ENCODE measurements at places on chromosomes 11 and 22.
A peak's percentile ranks its signal among the peaks of the same experiment; 100 is the strongest.

DNA sequence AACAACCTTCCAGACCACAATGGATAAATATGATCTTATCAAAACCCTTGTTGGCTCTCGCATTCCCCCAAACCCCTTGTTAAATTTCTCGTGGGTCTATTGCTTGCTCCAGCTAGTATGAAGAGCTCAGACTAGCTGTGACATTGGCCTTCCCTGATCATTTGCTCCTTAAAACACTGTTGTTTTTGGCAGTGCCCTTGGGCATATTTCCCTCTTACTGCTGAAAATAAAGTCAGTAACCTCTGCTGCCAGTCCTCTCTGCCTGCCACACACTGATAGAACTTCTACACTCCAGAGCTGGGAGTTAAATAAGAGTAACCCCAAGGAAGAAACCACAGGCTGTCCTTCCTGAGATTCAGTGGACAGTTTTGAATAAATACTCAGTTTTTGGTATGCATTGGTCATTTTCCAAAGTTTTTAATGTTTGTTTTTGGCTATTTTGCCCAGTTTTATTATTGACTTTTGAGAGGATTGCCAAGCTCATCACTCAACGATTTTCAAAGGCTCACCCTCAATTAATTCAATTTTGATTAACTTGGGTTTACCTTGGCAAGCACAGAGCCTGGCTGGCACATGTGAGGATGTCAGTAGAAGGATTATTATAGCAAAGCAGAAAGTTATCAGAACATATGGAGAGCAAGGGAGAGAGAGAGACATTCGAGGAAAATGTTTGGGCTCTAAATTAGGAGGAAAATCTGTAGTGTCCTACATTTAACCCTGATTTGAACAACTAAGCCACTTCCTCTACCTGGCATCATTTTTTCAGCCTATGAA, 84.3 kb upstream of the SYN3 start:
- DNase-seq = no peak

DNA sequence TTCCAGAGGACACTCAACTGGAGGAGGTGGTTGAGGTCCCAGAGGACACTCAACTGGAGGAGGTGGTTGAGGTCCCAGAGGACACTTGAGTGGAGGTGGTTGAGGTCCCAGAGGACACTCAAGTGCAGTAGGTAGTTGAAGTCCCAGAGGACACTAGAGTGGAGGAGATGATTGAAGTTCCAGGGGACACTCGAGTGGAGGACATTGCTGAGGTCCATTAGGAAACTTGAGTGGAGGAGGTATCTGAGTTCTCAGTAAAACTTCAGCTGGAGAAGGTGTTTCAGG, 39.7 kb downstream of the ZNF195 start:
- DNase-seq = no peak

DNA sequence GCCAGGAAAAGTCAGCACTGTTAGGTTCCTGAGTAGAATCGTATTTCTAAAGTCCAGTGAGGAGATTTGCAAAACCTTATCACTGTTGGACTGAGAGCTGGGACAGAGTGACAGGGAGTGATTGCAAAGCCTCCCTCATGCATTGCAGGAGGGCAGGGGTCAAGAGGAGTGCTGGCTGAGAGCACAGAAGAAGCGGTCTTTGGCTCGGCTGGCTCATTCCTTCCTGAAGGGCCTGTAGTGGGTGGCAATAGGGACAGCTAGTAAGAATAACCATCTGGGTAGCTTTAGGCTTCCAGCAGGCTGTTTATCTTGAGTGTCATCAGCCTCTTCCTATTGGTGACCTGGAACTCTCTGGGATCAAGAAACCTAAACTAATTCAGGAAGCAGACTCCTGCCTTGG, 53.4 kb downstream of the CD44 start:
- DNase-seq = no peak

- DNase-seq = no peak
These were observed 8.5 kb downstream of the TIMP3 start for GRCh38 chr22:32809786-32810554.

DNA sequence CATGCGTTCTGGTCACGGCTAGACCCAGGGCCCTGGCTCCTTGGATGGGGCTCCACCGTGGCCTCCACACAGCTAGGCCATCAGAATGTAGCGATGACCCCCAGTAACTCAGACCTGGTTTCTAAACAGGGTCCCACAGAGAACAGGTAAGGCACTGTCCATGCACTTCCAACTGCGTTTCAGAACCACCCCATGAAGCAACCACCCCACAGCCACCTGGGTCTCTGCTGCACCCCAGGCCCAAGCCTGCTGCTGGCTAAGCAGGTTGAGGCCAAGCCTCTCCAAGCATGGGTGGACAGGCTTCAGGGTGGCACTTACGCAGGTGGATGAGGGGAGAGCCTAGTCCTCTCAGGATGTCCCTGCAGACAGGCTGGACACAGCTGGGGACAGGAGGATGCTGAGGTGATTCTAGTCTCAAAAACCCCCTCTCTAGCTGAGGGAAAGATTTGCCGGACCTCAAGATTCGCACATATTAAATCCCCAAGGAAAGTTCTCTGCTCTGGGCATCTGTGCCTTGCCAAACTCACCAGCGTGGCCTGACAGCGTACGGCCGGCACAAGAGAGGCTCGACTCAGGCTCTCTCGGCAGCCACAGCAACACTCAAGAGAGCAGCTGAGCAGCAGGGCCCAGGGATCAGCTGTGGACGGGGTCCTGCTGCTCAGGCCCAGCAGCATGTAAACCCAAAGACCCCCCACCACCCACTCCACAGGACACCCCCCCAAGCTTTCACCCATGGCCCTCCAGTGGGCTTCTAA, 141.6 kb downstream of the CRYBB2 start:
- DNase-seq = no peak

DNA sequence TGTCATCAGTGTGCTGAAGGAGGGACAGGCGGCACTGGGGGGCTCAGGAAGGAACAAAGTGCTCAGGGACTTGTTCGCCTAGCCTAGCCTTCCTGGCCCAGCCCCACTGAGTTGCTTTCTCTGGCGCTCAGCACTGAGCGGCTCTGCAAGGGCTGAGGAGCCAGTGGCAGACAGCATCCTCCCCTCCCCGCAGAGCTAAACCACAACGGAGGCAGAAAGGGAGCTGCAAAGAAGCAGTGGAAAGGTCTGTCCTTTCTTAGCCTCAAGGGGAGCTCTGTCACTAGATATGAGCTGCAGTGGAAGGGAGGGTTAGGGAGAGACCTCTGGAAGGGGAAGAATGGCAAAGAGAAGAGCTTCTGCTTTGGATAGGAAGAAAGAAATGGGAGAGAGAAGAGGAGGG, 89.7 kb upstream of the PHOX2A start:
- no peak for DNase-seq

DNA sequence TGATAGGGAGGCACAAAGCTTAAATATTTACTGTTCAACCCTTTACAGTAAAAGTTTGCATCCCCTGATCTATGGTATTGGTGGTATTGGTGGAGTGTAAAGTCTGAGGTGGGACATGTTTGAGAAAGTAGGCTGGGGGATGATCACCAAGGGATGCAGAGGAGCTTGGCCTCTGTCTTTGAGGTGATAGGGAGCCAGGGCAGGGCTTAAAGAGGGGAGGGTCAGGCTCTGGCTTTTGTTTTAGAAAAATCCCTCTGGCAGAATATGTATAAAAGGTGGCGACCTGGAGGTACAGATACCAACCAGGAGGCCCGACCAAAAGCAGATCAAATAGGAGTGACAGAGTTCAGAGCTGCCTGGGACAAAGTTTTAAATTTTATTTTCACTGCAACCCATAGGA, 59.0 kb downstream of the SWAP70 start:
- no peak for DNase-seq

GRCh38 chr11:114987186-114987760, 308.9 kb downstream of the NXPE2 start:
- DNase-seq = no peak

GRCh38 chr22:33426451-33426850, 368.3 kb upstream of the SYN3 start:
- DNase-seq = no peak

- DNase-seq = peak; percentile 39
These were observed 72.0 kb downstream of the SYN3 start for GRCh38 chr22:32985899-32986765.

DNA sequence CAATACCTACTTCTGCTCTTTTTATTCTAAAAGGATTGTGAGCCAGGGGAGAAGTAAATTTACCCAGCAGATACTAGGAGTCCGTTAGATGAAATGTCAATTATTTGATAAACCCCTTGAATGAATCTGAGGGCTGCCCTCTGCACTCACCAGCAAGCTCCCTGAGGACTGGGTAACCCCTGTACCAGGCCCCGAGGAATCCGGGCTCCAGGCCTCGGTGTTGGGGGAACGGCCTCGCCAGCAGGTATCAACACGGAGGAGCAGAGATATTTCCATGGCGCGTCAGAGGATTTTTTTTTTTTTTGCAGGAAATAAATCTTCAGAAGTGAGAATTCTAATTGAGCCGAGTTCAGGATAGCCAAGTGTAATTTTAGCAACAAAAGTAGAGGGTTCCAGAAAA, 1408.8 kb downstream of the BRD1 start:
- DNase-seq = no peak

- DNase-seq = no peak
These were observed 96.1 kb downstream of the MAML2 start for GRCh38 chr11:96246718-96247552.

DNA sequence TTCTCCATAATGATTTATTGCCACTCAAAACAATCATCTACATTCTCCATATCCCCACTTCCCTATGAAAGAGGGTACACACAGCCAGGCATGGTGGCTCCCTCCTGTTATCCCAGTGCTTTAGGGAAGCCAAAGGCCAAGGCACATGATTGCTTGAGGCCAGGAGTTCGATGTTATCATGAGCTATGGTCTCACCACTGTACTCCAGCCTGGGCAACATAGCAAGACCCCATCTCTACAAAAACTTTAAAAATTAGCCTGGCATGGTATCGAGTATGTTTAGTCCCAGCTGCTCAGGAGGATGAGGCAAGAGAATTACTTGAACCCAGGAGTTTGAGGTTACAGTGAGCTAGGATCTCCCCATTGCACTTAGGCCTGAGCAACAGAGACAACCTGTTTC, 6.0 kb downstream of the HPS5 start:
- DNase-seq = no peak

GRCh38 chr11:62853279-62853965, 14.0 kb upstream of the WDR74 start:
- DNase-seq = no peak

DNA sequence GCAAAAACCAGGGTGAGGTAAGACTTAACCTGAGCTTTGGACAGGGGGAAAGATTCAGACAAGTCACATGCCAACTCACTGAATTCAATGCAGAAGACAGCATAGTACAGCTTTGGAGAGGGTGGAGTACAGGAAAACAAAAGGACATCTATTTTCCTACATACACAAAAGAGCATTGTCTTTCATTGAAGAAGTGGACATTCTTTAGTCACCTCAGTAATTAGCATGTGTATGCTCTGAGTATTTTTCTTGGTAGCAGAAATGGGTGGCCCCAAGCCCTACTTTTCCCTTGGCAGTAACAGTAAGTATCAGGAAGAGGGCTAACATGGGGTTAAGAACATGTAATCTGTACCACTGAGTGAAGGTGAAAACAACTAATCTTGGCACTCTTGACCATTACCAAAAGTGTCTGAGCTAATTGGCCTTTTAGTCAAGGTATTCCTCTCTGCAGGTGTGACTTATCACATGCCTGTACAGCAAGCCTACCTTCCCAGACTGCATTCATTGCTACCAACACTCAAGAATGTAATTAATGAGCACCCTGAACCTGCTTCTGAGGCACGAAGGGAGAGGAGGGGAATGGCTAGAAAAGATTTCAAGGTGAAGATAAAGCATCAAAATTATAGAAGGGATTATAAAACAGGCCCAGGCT, 33.9 kb downstream of the SYTL2 start:
- no peak for DNase-seq

DNA sequence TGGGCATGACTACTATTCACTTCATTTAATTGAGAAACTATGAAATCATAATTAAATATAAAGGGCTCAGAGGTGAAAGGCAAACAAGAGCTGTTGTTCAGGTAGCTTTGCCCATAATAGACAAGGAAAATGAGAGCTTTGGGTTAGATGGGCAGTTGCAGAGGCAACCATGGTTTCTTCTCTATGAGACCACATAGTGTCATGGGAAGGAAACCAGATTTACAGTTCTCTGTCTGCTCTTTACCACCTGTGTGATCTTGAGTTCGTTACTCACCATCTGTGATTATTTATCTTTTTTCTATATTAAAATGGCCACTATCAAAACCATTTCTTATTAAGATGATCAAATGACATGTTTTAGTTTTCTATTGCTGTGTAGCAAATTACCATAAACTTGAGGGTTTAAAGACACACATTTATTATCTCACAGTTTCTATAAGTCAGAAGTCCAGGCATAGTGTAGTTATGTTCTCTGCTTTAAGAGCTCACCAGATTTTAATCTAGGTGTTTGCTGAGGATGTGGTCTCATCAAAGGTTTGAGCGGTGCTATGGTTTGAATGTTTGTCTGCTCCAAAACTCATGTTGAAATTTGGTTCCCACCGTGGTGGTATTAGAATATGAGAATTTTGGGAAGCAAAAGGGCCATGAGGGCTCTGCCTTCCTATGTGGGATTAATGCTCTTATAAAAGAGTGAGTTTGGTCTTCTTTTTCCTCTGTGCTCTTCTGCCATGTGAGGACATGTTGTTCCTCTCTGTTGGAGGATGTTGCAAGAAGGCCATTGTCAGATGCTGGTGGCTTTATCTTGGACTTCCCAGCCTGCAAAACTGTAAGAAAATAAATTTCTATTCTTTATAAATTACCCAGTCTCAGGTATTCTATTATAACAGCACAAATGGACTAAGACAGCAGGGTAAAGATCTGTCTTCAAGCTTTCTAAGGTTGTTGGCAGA, 38.2 kb downstream of the OR2AG2 start:
- DNase-seq = no peak

GRCh38 chr22:18005201-18005926, 19.0 kb downstream of the MICAL3 start:
- DNase-seq = no peak

- DNase-seq = no peak
These were observed 5.5 kb downstream of the DCUN1D5 start for GRCh38 chr11:103086461-103086860.

- no peak for DNase-seq
These were observed 10.9 kb downstream of the NCF4 start for GRCh38 chr22:36871669-36872081.

GRCh38 chr11:10499452-10499851, 41.5 kb downstream of the RNF141 start:
- DNase-seq = no peak

DNA sequence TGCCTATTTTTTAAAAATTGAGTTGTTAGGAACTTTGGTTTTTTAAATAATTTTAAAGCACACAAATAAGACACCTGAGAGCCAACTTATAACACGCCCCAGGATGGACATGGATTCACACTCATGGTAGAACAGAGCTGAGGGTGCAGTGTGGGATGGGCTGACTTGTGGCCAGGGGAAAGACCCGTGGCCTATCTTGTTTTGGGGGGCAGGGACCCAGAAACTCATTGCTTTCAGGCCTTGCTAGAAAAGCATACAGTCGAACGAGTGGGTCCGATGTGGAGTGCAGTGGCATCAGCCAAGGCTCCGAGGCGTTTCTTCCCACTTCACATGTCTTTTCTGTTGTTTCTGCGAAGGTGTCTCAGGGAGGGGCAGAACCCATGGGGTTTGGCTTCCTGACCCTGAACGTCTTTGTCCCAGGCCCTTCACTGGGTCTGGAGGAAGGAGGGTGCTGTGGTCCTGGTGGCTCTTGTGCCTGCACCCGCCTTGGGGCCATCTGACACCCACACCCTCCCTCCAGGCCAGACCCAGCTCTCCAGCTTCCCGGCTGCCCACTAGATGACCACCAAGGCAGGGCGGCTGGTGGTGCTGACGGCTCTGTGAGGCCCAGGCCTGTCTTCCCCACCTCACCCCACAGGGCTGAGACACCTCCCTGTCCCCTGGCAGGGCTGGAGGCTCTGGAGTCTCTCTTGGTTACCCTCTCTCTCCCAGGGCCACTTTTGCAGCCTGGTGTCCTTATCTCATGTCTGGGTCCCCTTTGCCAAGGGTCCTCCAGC, 120.8 kb downstream of the KCNQ1 start:
- no peak for DNase-seq

GRCh38 chr11:12854829-12855228, 154.3 kb upstream of the RASSF10 start:
- no peak for DNase-seq

Measured in stimulated activated CD4-positive, alpha-beta T cell treated with anti-CD3 and anti-CD28 coated beads, TNF-alpha, amount 100 ng/mL, for 24 hours (primary cell).